ENCODE measurements at places on chromosomes 5 and 9. TPM values are rescaled to one million over a fixed set of nuclear protein-coding genes. Genes with fewer than 3 reads are reported as not detected.

The C9orf153 gene
- total RNA-seq: 1.2 TPM

The RLN2 gene
- not detected for total RNA-seq

The PDCD1LG2 gene
- 0.22 TPM for total RNA-seq

The ADGRD2 gene
- total RNA-seq: 4.3 TPM

The ACSL6 gene
- 27.9 TPM for total RNA-seq

The AK8 gene
- 2.3 TPM for total RNA-seq

The GDF9 gene
- total RNA-seq: 0.69 TPM

The CBY3 gene
- total RNA-seq: not detected

The TSSK1B gene
- total RNA-seq: 0.06 TPM

The ENTPD2 gene
- 7.9 TPM for total RNA-seq

The EXD3 gene
- total RNA-seq: 9.4 TPM

The KCNMB1 gene
- 0.83 TPM for total RNA-seq

The FAM240B gene
- total RNA-seq: not detected

The SPINK1 gene
- not detected for total RNA-seq

The TRMO gene
- total RNA-seq: 19.2 TPM

The AJM1 gene
- 2.2 TPM for total RNA-seq

The NOXA1 gene
- 1.4 TPM for total RNA-seq

The GARIN3 gene
- not detected for total RNA-seq

The IL13 gene
- total RNA-seq: not detected

The ARHGEF37 gene
- 22.3 TPM for total RNA-seq

The SLC6A18 gene
- total RNA-seq: not detected

The ECPAS gene
- 120 TPM for total RNA-seq

The MYMK gene
- not detected for total RNA-seq

The PALM2AKAP2 gene
- 10.6 TPM for total RNA-seq

The EQTN gene
- total RNA-seq: 0.61 TPM

The PCDHGA5 gene
- total RNA-seq: 7.9 TPM

The UBQLN1 gene
- 93.7 TPM for total RNA-seq

The ANP32B gene
- total RNA-seq: 14.5 TPM

The SLC36A2 gene
- total RNA-seq: 0.30 TPM

The TTC16 gene
- 0.61 TPM for total RNA-seq

The SLC36A3 gene
- not detected for total RNA-seq

The ZNF883 gene
- 14.1 TPM for total RNA-seq

The ANXA2R gene
- total RNA-seq: 2.8 TPM

The B4GALT7 gene
- total RNA-seq: 13.8 TPM

The CCDC180 gene
- total RNA-seq: 15.5 TPM

The DRD1 gene
- total RNA-seq: 1.6 TPM
